Mesangial cell (primary cell): ENCODE measurements at places on chromosomes 1 and 21. TPM values are rescaled to one million over a fixed set of nuclear protein-coding genes. Genes with fewer than 3 reads are reported as not detected.

SPRR3 gene
- total RNA-seq, result not detected in 2 replicates

TRPM2 gene
- total RNA-seq, result 1.3 and 2.1 TPM in 2 replicates

NHLH1 gene
- total RNA-seq, result under 0.01 TPM in 2 replicates

CHODL gene
- total RNA-seq, result under 0.01 and 0.13 TPM in 2 replicates
